Osteoblast (primary cell): ENCODE measurements at places on chromosomes 2 and 18. TPM values are rescaled to one million over a fixed set of nuclear protein-coding genes. Genes with fewer than 3 reads are reported as not detected.

DNA sequence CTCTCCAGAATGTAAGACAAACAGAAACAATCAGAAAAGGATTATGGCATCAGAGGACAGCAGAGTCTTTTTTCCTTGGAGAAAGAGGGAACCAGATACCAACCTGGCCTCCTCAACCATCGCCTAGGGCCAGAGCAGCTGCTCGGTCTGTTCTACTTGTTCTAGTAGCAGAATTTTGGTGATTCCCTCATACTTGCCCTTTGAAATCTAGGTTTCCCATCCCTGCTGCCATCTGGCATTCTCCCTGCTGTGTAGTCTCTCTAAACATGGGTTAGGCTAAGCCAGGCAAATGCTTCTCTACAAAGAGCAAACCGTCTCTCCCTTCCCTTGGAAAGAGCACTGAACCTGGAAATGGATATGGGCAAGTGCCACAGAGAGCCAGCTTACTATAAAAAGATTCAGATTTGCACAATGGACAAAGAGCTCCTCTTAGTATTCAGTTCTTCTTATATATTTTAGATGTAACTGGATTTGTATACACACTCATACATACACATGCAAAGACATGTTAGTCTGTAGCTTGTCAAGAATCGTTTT is 208.6 kb upstream of the ST6GAL2 start:
- H3K27me3 ChIP-seq: no peaks in the 10 kb centered on the region
- H3K27ac ChIP-seq: no peak overlapping the region
- no peaks in the 10 kb centered on the region for H3K36me3 ChIP-seq
- H3K4me1 ChIP-seq: no peaks in the 10 kb centered on the region
- no peak overlapping the region for H3K4me3 ChIP-seq
- DNase-seq: no peak

GRCh38 chr18:23231340-23232021 is 96.2 kb downstream of the CABLES1 start:
- no peak overlapping the region for H3K4me3 ChIP-seq
- H3K36me3 ChIP-seq: peaks cover 10% of the 10 kb centered on the region
- DNase-seq: peak; percentile 94

DNA sequence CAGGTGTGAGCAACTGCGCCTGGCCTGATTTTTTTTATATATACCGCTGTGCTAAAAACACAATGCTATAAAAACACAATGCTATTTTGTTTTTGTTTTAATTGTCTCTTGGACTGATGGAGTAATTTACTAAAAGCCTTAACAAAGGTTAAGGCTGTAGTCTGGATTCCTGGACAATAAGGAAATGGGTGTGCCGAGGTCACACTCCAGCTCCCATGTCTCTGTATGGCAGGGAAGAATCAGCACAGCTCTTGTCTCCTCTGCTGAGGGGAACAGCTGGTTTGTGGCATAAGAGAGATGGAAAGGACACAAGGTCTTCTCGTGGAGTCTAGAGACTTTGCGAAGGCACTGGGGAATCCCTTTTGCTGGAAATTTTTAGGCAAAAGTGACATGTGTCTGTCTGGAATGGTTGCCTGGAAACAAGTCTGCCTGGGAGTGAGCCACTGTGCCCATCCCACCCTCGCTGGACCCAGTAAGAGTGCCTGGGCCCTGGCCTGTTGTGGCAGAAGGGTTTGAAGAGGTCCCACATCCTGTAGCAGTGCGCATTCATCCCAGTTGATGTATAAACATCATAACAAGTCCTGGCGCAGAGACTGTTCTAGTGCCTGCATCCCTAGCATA is 73.1 kb downstream of the MAPK4 start:
- H3K4me1 ChIP-seq: no peaks in the 10 kb centered on the region
- no peak overlapping the region for H3K4me3 ChIP-seq
- H3K27ac ChIP-seq: no peak overlapping the region
- H3K36me3 ChIP-seq: no peaks in the 10 kb centered on the region
- DNase-seq: no peak

DNA sequence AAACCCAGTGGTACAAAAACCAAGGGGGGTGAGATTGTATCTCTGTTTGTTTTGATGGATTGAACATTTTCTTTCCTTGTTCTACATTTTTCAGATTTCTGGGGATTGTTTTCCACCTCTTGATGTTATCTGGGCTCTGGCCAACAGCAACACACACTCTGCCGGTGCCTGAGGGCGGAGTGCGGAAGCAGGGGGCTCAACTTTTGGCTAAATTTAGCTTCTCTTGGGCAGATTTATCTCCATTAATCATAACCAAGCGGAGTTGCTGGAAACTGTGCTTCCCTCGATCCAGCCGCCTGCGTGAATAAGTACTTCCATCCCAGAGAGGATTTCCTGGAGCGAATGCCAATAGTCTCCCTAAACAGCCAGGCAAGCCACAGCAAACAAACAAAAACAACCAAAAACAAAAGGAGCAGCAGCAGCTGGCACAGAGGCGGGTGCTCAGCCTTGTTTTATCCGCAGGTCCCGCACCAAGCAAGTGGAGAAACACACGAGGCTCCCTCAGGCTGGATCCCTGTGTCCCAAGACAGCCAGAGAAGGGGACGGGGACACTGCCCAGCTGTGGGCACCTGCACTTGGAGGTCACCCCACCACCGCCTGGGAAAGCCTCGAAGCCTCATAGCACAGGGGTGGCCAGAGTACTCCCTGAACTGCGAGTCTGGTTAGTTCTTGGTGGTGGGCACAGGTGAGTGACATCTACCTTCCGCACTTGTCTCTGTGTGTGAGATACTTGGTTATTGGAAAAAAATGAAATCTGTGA is 143.4 kb downstream of the NDUFA10 start:
- no peaks in the 10 kb centered on the region for H3K36me3 ChIP-seq
- no peak overlapping the region for H3K4me3 ChIP-seq
- no peaks in the 10 kb centered on the region for H3K27me3 ChIP-seq

GRCh38 chr18:75544051-75544481 is 116.6 kb upstream of the SMIM21 start:
- no peak overlapping the region for H3K4me3 ChIP-seq
- no peak overlapping the region for H3K27ac ChIP-seq
- H3K4me1 ChIP-seq: peaks cover 3% of the 10 kb centered on the region
- no peaks in the 10 kb centered on the region for H3K36me3 ChIP-seq

GRCh38 chr2:101706819-101707177 is 9.3 kb downstream of the MAP4K4 start:
- H3K27ac ChIP-seq: no peak overlapping the region
- H3K4me1 ChIP-seq: peaks cover 65% of the 10 kb centered on the region
- H3K36me3 ChIP-seq: peaks cover 19% of the 10 kb centered on the region
- no peaks in the 10 kb centered on the region for H3K27me3 ChIP-seq
- DNase-seq: no peak

DNA sequence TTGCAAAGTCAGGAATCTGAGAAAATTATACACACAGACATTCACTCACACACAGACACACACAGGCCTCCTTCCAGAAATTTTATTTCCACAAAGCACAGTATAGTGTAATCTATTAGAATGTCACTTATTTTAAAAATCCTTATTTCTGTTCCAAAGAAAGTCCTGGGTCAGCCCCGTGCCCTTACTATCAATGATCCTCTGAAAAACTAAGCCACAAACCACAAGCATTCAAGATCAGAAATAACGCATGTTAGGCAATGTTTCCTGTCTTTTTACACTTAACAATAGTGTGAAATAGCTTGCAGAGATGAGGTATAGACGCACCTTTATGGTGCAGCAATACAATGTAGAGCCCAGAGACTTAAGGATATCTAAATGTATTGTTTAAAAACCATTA is 25.8 kb downstream of the TBC1D8 start:
- DNase-seq: no peak
- H3K27me3 ChIP-seq: no peaks in the 10 kb centered on the region
- no peaks in the 10 kb centered on the region for H3K36me3 ChIP-seq
- peak overlapping the region; percentile 46 for H3K27ac ChIP-seq
- no peak overlapping the region for H3K4me3 ChIP-seq

GRCh38 chr2:95383635-95384027 is 18.9 kb upstream of the FAHD2A start:
- DNase-seq: no peak
- no peaks in the 10 kb centered on the region for H3K4me1 ChIP-seq
- H3K27ac ChIP-seq: no peak overlapping the region
- no peak overlapping the region for H3K4me3 ChIP-seq
- peaks cover 3% of the 10 kb centered on the region for H3K27me3 ChIP-seq

DNA sequence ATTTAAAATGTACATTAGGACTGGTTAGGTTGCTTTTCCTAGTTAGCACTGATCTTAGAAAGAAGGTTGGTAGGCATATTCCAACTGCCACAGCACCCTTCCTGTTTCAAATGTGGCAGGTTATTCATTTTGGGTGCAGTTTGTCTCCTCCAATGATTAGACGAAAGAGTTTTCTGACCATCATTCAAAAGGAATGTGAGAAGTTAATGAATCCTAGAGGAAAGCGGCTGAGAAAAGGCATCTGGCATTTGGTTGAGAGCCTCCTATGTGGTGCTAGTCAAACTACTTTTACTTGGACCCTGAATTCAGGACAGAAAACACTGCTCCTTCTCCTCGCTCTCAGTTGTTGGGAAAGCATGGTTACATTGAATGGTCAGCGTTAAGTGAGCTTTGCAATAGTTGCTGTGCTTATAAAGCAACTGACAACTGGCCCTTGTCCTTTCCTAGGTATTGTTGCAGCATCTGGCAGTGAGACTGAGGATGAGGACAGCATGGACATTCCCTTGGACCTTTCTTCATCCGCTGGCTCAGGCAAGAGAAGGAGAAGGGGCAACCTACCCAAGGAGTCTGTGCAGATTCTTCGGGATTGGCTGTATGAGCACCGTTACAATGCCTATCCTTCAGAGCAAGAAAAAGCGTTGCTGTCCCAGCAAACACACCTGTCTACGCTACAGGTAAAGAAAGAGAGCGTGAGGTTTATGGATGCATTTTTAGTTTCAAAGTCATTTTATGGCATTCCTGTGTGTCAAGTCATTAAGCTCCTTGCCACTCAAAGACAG is 6.1 kb downstream of the TGIF1 start:
- no peaks in the 10 kb centered on the region for H3K27me3 ChIP-seq
- H3K4me1 ChIP-seq: peaks cover 54% of the 10 kb centered on the region
- no peak for DNase-seq
- peak overlapping the region; percentile 98 for H3K27ac ChIP-seq
- no peak overlapping the region for H3K4me3 ChIP-seq

GRCh38 chr18:56086786-56087185 is 498.8 kb upstream of the TCF4 start:
- no peak for DNase-seq
- no peaks in the 10 kb centered on the region for H3K36me3 ChIP-seq
- peaks cover 2% of the 10 kb centered on the region for H3K4me1 ChIP-seq
- no peaks in the 10 kb centered on the region for H3K27me3 ChIP-seq
- H3K27ac ChIP-seq: no peak overlapping the region
- no peak overlapping the region for H3K4me3 ChIP-seq

ST6GAL2 gene
- total RNA-seq: 0.36 TPM in 1 of 2 replicates, not detected in the other

TIGD1 gene
- 5.8 and 6.8 TPM in 2 replicates for total RNA-seq

RUFY4 gene
- total RNA-seq: not detected in 2 replicates

KCMF1 gene
- total RNA-seq: 68.7 and 74.2 TPM in 2 replicates

MYCN gene
- not detected in 2 replicates for total RNA-seq

EPAS1 gene
- total RNA-seq: 198 and 260 TPM in 2 replicates

CSRNP3 gene
- 1.4 and 2.7 TPM in 2 replicates for total RNA-seq
